HepG2 (cell line): ENCODE measurements at places on chromosomes 6 and 20. TPM values are rescaled to one million over a fixed set of nuclear protein-coding genes. Genes with fewer than 3 reads are reported as not detected.

DNA sequence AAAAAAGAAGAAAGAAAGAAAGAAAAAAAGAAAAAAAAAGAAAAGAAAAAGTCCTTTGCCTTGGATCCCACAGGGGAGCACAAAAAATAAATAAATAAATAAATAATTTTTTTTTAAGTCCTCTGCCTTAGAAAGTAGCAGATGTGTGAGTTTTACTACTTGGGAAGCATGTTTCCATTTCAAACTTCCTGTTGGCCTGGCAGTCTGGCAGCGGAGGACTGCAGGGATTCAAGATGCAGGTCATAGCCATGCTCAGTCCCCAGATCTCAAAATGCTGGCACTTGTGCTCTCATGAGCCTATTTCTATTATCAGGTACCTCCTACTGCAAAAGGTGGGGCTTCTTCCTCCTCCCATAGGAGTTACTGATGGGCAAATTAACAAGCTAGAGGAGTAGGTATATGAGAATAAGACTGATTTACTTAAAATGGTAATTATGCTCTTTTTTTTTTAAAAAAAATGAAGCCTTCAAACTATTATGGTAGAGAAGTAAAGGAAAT lies 54.2 kb upstream of the MAP7 start:
- DNase-seq = no peak

DNA sequence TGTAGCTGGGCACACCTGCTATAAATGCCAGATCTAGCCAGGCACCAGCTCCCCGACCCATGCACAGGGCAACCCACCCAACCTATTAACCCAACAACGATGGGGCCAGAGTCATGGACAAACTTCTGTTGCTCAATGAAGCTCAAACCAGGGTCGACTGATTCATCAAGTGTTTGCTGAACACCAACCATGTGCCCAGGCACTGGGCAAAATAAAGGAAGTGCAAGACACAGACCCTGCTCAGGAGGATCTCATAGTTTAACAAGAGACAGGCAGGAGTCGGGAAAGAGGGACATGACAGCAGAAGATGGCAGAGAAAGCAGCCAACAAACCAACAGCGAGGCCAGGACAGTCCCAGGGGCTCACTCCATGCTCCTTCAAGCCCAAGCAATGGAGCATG lies 18.8 kb downstream of the KCNK5 start:
- no peak for DNase-seq

DNA sequence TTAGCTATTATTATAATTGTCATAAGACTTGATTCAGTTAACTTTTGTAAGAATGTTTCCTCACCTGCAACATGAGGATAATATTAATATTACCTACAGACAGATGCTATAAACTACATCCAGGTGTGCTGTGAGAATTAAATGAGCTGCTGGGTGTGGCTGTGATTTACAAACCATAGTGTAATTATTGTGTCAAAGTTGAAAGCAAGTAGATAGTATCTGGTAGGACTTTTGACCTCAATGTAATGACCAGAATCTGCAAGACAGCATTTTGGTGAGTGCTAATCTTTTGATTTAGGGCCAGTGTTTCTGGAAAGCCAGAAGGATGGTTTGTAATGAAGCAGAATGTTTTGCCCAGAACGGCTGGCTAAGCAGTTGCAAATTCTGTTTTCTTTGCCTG lies 162.5 kb downstream of the TRMT11 start:
- no peak for DNase-seq

GRCh38 chr6:106745824-106746582 lies 116.6 kb downstream of the QRSL1 start:
- peak; percentile 35 for DNase-seq

GRCh38 chr6:120278689-120279396 lies 929.3 kb upstream of the MAN1A1 start:
- no peak for DNase-seq

DNA sequence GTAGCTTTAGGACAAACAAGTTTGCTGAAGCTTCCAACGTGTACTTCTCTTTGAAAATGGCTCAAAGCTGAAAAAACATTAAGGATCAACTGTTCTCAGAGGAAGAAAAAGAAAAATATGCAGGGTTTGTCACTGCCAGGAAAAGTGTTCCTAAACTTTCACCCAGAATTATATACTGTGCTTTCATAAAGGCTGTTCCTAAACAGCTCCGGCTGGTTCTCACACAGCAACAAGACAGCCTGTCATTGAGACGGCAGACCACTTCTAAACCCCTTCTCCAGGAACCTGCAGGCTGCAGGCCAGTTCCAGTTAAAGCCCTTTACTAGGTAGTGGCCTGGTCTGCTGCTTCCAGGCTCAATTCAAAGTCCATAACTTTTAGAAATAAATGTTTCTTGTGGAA lies 97.4 kb upstream of the SOX4 start:
- DNase-seq = no peak

Gene DEF6
- total RNA-seq = 9.6 and 10.0 TPM in 2 replicates

Gene BPIFB2
- total RNA-seq = 27.4 and 54.5 TPM in 2 replicates
